Esophagus squamous epithelium (tissue), 5 donors: ENCODE measurements at places on chromosomes 5 and 9.

DNA sequence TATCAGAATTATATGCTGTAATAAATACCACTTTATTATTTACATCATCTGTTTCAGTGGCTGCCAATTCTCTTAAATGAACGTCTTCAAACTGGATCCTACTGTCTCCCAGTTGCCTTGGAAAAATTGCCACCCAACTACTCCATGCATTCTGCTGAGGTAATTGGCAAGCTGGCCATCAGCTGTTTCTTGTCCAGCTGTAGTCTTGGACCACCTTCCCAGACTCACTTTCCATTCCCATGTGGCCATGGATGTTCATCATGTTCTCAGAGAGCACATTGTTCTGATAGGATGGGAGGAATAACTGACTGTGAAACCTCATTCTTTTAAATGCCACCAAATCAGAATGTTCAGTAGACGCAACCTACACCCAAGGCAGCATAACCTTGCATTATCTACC is 157.5 kb downstream of the DOCK8 start:
- no peak for DNase-seq
- no peaks in the 10 kb centered on the region for H3K4me1 ChIP-seq
- H3K4me3 ChIP-seq, result no peak overlapping the region
- H3K36me3 ChIP-seq, result peaks cover 74% of the 10 kb centered on the region
- H3K27ac ChIP-seq, result no peak overlapping the region

DNA sequence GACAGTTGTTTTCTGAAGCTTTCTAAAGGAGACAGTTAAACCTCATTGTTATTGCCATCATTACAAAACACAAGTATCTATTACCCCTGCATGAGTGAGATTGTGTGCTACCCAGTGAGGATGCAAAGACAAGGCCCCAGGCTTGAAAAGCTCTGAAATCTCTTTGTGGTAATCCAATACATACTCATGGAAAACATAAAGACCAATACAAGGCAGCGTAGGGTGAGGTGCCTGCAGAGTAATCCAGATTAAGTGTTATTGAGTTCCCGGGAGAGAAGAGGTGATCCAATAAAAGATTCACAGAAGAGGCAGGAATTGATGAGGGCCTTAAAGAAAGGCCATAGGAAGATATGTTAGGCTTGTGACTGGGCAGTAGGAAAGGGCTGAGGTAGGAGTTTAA is 150.1 kb downstream of the MEF2C start:
- peak overlapping the region; percentile 2 for H3K27ac ChIP-seq
- no peak for DNase-seq
- H3K4me3 ChIP-seq, result no peak overlapping the region

GRCh38 chr5:98982880-98983279 is 54.1 kb upstream of the CHD1 start:
- H3K27ac ChIP-seq, result no peak overlapping the region
- no peaks in the 10 kb centered on the region for H3K36me3 ChIP-seq
- H3K27me3 ChIP-seq, result no peaks in the 10 kb centered on the region
- H3K4me3 ChIP-seq, result no peak overlapping the region
- DNase-seq, result no peak
- H3K4me1 ChIP-seq, result no peaks in the 10 kb centered on the region

- no peak for DNase-seq
- no peak overlapping the region for H3K27ac ChIP-seq
- H3K36me3 ChIP-seq, result no peaks in the 10 kb centered on the region
- H3K4me1 ChIP-seq, result no peaks in the 10 kb centered on the region
Measured at GRCh38 chr5:73312146-73312871, 136.3 kb downstream of the FOXD1 start.

DNA sequence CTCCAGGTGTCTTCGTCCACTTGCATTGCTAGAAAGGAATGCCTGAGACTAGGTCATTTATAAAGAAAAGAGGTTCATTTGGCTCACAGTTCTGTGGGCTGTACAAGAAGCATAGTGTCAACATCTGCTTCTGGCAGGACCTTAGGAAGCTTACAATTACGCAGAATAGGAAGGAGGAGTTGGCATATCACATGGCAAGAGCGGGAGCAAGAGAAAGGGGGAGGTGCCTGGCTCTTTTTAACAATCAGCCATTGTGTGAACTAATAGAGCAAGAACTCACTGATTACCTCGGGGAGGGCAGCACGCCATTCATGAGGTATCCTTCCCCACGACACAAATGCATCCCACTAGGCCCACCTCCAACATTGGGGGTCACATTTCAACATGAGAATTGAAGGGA is 134.4 kb upstream of the EFNA5 start:
- H3K36me3 ChIP-seq, result no peaks in the 10 kb centered on the region
- H3K4me3 ChIP-seq, result no peak overlapping the region
- H3K27me3 ChIP-seq, result no peaks in the 10 kb centered on the region
- H3K27ac ChIP-seq, result no peak overlapping the region
- no peaks in the 10 kb centered on the region for H3K4me1 ChIP-seq

GRCh38 chr5:103283120-103283519 is 24.6 kb downstream of the MACIR start:
- H3K4me1 ChIP-seq, result no peaks in the 10 kb centered on the region
- H3K4me3 ChIP-seq, result no peak overlapping the region
- H3K36me3 ChIP-seq, result no peaks in the 10 kb centered on the region
- no peak for DNase-seq
- no peak overlapping the region for H3K27ac ChIP-seq
- no peaks in the 10 kb centered on the region for H3K27me3 ChIP-seq

DNA sequence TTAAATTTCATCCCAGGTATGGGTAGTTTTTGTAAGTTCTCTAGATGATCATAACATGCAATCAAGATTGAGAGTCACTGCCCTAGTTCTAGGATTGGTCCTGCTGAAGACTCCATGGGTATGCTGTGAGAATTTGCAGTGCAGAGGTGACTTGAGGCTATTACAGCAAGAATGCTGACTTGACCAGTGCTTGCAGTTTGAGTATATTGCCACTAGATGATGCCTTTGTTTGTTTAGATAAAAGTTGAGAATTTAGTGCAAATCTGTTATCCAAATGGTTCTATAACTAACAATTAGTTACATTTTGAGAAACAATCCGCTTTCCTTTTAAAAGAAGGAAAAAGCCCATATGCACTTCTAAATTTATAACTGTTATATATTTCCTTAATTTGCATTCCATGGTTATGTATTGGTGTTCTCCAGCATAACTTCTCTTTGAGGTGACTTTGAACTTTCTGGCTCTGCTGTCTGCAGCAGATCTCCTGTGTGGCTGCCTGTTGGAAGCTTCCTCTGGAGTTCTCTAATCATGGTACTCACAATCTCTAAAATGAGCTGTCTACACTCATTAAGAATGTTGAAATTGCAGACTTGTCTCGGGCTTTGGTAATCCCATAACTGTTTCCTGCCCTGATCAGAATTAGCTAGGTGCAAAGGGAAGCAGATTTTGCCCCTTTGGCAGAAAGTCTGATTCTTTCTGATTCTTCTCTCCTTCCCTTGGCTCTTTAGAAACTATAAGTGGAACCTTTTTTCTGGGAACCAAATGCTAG is 24.9 kb downstream of the MELK start:
- no peaks in the 10 kb centered on the region for H3K36me3 ChIP-seq
- no peak overlapping the region for H3K4me3 ChIP-seq
- no peak for DNase-seq
- H3K4me1 ChIP-seq, result peaks cover 9% of the 10 kb centered on the region

GRCh38 chr9:137243626-137244485 is 2.8 kb downstream of the TUBB4B start:
- H3K27ac ChIP-seq, result no peak overlapping the region
- H3K4me3 ChIP-seq, result no peak overlapping the region
- no peaks in the 10 kb centered on the region for H3K27me3 ChIP-seq
- peaks cover 37% of the 10 kb centered on the region for H3K4me1 ChIP-seq

- H3K4me3 ChIP-seq, result no peak overlapping the region
- DNase-seq, result no peak
- H3K4me1 ChIP-seq, result no peaks in the 10 kb centered on the region
- H3K27ac ChIP-seq, result no peak overlapping the region
- no peaks in the 10 kb centered on the region for H3K36me3 ChIP-seq
Measured at GRCh38 chr5:53425687-53426511, 54.5 kb upstream of the FST start.

DNA sequence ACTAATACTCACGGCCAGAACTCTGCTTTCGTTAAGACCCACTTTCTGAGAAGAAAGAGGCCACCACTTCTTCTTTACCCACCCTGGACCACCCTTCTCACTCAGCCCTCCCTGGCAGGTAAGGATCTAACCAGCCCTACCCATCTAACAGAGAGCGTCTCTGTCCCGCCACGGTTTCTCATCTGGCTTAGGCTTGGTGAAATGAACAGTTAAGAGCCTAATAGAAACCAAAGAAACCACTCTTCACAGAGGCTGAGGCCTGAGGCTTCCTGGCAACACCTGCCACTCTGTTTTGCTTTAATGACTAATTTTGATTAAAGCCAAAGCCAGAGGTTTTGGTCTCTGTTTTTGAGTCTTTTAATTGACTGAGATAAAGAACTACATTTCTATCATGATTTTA is 354.1 kb upstream of the SLC30A5 start:
- no peaks in the 10 kb centered on the region for H3K4me1 ChIP-seq
- H3K27me3 ChIP-seq, result no peaks in the 10 kb centered on the region
- H3K36me3 ChIP-seq, result no peaks in the 10 kb centered on the region
- no peak for DNase-seq
- no peak overlapping the region for H3K27ac ChIP-seq

DNA sequence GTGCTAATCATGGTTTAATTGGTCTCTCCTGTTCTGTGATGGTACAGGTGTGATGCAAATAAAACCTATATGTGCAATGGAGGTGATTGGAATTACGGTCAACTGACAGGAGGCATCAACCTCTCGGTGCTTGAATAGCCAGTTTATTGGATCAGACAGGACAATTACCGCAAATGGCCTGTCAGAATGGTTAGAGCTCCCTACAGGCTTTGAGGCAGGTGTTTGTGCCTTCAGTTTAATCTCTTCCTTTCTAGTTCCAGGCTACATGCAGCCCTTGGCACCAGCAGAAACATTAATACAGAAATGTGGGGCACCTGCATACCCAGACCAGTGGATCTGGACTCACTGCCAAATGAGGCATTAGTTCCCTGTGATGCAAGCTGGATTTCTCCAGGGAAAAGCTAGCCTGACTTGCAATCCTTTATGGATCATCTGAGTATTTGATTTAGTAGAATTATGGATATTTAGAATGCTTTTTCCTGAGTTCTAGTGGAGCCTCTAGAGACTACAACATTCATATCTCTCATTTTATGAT is 128.6 kb downstream of the MAT2B start:
- H3K36me3 ChIP-seq, result no peaks in the 10 kb centered on the region
- no peaks in the 10 kb centered on the region for H3K4me1 ChIP-seq
- H3K27me3 ChIP-seq, result no peaks in the 10 kb centered on the region

DNA sequence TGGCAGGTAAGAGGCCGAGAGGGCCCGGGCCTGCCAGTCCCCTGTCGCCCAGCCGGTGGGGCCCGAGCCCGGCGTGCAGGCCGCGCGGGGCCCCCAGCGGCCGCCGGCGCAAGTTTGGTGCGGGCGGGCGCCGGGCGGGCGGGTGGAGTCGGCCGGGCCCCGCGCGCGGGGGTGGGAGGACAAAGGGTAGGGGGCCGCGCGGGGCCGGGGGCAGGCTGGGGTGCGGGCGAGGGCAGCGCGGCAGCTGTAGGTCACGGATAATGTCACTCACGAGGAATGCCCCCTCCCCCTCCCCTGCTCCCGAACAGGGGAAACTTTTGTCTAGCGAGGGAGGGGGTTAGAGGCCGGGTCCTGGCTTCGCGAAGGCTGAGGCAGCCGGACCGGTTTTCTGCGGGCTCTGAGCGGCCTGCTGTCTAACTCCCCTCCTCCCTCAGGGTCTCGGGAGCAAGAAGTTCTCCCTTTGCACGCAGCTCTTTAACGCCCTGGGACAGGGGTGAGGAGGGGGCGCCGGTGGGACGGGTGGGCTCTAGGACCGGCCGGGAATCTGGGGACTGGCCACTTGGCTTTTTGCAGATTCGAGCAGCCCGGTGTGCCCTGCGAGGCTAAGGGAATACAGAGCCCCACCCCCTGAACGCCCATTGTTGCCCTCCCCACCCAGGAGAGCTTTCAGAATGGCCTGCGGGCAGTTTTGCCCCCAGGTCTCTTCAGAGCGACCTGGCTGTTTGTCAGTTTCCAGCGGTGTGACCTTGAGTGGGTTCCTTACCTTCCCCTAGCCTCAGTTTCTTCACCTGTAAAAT is 21.3 kb upstream of the NDST1 start:
- no peaks in the 10 kb centered on the region for H3K27me3 ChIP-seq
- H3K4me1 ChIP-seq, result peaks cover 77% of the 10 kb centered on the region
- peak overlapping the region; percentile 98 for H3K4me3 ChIP-seq
- peak overlapping the region; percentile 93 for H3K27ac ChIP-seq
- H3K36me3 ChIP-seq, result no peaks in the 10 kb centered on the region

DNA sequence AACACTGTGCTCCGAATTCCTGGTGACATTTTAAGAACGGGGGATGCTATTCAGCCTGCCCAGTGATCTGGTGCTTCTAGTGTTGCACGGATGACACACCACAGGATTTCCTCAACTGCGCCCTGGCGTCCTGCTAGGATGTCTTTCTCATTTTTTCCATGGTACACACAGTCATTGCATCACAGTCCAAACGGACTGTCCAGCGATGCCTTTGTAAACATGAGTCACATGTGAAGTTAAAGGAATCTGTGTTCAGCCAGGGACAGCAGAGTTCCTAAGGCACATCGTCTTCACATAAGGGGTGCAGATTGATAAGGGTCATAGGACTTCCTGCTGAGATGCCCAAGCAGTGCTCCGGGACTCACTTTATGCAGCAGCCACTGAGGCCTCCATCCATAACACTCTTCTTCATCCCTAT is 9.3 kb upstream of the PTPN3 start:
- no peaks in the 10 kb centered on the region for H3K4me1 ChIP-seq
- DNase-seq, result no peak
- H3K27ac ChIP-seq, result no peak overlapping the region
- no peaks in the 10 kb centered on the region for H3K36me3 ChIP-seq
- H3K4me3 ChIP-seq, result no peak overlapping the region

DNA sequence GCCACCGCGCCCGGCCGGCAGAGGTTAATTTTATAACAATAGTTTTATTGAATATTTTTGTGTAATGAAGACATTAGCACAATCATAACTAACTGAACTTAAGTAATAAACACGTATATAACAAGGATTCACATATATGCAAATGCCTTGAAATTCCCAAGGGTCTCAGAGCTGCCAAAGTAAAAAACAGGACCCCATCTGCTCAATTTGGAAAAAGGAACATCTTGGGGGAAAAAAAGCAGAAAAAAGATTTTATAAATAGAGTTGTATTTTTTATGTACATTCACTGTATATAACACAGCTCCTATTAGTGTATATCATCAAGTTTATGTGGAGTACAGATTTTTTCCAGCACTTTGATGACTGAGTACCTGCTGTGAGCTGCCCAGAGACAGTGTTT is 366.7 kb downstream of the BRINP1 start:
- DNase-seq, result no peak
- no peaks in the 10 kb centered on the region for H3K27me3 ChIP-seq
- no peak overlapping the region for H3K4me3 ChIP-seq
- no peaks in the 10 kb centered on the region for H3K4me1 ChIP-seq
- no peaks in the 10 kb centered on the region for H3K36me3 ChIP-seq

GRCh38 chr5:50807661-50808060 is 141.2 kb downstream of the PARP8 start:
- H3K27ac ChIP-seq, result no peak overlapping the region
- no peaks in the 10 kb centered on the region for H3K4me1 ChIP-seq
- DNase-seq, result no peak
- no peak overlapping the region for H3K4me3 ChIP-seq

- peaks cover 41% of the 10 kb centered on the region for H3K4me1 ChIP-seq
- H3K36me3 ChIP-seq, result peaks cover 4% of the 10 kb centered on the region
- no peak for DNase-seq
- H3K4me3 ChIP-seq, result peak overlapping the region; percentile 74
- peak overlapping the region; percentile 89 for H3K27ac ChIP-seq
- H3K27me3 ChIP-seq, result no peaks in the 10 kb centered on the region
Measured at GRCh38 chr9:37486616-37487548, 1.1 kb downstream of the POLR1E start.
